ENCODE measurements at places on chromosomes 5 and 9. TPM values are rescaled to one million over a fixed set of nuclear protein-coding genes. Genes with fewer than 3 reads are reported as not detected.

The STK32A gene
- total RNA-seq, result not detected

The TYRP1 gene
- total RNA-seq, result not detected

The SMIM33 gene
- not detected for total RNA-seq

The CACNA1B gene
- 0.04 TPM for total RNA-seq

The DCTN4 gene
- total RNA-seq, result 57.0 TPM

The CDH9 gene
- total RNA-seq, result not detected

- DNase-seq, result no peak
Observed at GRCh38 chr9:108056805-108057386, 567.3 kb upstream of the KLF4 start.

- DNase-seq, result no peak
Observed at GRCh38 chr9:106277966-106278365, 583.6 kb downstream of the TMEM38B start.

- DNase-seq, result no peak
Observed at GRCh38 chr9:109232449-109233237, 65.6 kb upstream of the FRRS1L start.

GRCh38 chr5:161085056-161085455 is 233.0 kb upstream of the ATP10B start:
- no peak for DNase-seq

DNA sequence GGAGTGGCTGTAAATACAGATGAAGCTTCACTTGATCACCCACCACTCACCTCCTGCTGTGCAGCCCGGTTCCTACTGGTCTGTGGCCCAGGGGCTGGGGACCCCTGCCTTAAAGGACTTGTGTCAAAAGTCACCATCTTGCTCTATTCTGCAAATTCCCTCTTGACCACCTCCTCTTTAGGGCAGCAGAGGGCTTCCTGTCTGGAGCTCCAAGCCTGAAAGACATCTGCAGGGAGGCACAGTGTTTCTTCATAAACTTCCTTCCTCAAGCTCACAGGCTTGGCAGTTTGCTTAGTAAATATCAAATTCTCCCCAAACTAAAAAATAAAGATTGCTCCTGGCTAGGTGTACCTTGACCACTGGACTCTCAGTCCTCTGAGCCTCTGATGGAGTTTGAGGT is 104.4 kb downstream of the FRMD3 start:
- DNase-seq, result no peak

DNA sequence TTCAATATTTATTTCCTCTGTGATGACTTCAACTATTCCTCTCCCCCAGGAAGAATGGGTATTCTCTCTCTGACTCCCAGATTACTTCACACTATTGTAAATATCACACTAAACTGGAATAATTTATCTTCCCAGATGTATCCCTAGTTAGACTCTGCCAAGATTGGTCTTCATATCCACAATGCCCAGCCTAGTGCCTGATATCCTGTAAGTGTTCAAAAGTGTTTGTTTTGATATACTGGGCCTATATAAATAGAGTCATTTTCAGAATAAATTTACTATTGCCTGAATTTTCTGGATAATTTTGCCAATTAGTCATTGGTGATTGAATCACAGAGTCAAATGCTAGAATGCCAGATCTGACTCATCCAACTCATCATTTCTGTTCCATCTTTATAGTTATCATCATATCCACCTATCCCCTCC is 143.7 kb upstream of the TNC start:
- no peak for DNase-seq

GRCh38 chr9:15018096-15018637 is 107.9 kb upstream of the FREM1 start:
- DNase-seq, result no peak

DNA sequence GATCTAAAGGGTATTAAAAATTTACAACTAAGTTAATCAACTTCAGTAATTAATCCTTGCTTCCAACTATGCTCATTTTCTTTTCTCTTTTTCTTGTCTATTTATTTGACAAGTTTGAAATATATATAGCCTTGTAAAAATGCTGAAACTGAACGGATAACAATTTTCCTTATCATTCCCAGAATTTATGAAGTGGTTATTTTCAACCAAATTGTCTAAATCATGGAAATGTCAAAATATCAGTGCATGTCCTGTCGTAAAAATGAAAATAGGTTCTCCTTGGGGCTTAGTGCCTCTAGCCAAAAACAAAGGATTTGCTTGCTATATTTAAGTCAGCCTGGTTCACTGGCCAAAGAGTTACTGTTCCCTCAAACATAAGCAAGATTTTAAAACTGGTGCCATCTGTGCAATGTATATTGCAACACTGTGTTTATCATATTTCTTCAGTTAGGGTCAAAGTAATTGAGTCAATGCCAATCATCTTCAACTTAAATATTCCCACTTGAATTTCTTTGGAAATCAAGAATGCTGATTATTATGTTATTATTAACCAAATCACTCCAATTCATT is 798.3 kb downstream of the MAT2B start:
- no peak for DNase-seq

- DNase-seq, result no peak
Observed at GRCh38 chr9:126162611-126163381, 163.8 kb upstream of the MVB12B start.

- no peak for DNase-seq
Observed at GRCh38 chr9:137899551-137900360, 22.2 kb downstream of the CACNA1B start.
